HAP-1 (cell line): ENCODE measurements at places on chromosomes 3 and 15.

DNA sequence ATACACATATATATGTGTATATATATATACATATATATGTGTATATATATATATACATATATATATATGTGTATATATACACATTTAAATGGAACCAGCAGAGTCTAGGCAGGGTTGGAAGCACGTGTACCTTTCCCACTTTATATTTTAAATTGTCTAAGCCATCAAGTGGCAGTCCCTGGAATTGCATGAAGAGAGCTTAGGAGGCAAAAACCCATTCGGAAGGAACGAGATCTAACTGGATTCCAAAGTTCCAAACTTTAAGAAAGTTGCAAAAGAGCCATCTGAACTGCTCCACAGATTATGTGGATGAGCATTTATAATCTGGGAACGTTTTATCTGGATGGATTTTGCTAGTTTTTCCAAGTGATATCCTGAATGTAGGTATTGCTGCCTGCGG, 186.5 kb downstream of the FOXP1 start:
- DNase-seq: peak; percentile 43

- no peak for DNase-seq
These were observed 17.3 kb downstream of the FGD5 start for GRCh38 chr3:14836049-14836468.

- no peak for DNase-seq
These were observed 2.7 kb upstream of the CTSH start for GRCh38 chr15:78947506-78947905.

- no peak for DNase-seq
These were observed 16.4 kb downstream of the CHST13 start for GRCh38 chr3:126540342-126540849.

DNA sequence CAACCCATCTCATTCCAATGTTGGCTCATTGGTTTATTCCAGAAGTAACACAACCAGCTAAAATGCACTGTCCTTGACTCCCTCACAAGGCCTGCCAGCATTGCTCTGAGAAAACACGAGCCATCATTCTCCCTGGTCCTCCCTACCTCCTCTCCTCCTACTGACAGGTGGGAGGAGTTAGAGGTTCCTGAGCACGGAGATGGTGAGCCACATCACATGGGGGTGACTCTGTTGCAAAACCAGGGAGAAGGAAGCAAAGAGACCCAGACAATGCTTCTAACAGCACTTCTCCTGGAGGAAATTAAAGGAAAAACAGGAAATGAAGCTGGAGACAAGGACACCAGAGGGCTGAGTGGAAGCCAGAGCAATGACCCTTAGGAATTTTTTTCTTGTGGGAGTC, 667.4 kb downstream of the NTRK3 start:
- no peak for DNase-seq

- DNase-seq: no peak
These were observed 388.4 kb upstream of the CBLB start for GRCh38 chr3:106257172-106257571.

GRCh38 chr3:157094751-157095480, 65.0 kb downstream of the CCNL1 start:
- DNase-seq: no peak

GRCh38 chr3:181521831-181522230, 189.9 kb upstream of the SOX2 start:
- DNase-seq: no peak

GRCh38 chr3:123194552-123194951, 7.2 kb upstream of the SEC22A start:
- DNase-seq: peak; percentile 33

DNA sequence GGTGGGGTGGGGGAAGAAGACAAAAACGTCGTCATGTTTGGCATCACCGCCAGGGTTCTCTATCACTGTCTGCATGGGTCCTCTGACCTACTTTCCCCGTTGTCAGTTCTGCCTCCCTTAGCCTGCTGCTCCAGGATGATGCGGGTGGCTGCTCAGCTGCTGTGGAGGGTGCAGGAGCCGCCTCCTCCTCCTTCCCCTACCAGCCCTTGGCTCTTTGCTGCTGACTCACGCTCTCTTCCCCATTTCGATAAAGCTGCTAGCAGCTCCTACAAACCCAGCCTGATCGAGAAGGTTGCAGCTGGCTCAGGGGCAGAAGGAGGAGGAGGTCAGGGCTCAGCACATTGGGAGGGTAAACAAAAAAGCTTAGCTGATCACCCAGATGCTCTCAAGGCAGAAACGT, 49.5 kb upstream of the SEC13 start:
- DNase-seq: no peak

GRCh38 chr15:30984118-30984517, 7.3 kb downstream of the MTMR10 start:
- no peak for DNase-seq

DNA sequence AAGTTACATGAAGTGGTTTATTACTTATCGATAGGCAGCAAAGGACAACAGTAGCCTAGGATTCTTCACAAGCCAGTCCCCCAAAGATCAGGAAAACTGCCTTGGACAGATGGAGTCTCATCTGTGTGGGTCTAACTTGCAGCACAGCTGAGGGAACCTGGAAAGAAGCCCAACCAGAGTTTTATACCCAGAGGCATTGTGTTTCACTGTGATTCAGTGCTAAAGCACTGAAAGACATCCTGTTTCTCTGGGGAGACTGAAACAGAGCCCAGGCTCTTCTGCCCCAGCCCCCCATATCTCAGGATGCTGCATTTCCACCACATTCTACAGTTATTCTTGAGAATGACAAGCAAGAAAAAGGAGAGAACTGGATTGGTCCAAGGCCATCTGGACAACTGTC, 48.2 kb upstream of the PYDC2 start:
- DNase-seq: no peak

DNA sequence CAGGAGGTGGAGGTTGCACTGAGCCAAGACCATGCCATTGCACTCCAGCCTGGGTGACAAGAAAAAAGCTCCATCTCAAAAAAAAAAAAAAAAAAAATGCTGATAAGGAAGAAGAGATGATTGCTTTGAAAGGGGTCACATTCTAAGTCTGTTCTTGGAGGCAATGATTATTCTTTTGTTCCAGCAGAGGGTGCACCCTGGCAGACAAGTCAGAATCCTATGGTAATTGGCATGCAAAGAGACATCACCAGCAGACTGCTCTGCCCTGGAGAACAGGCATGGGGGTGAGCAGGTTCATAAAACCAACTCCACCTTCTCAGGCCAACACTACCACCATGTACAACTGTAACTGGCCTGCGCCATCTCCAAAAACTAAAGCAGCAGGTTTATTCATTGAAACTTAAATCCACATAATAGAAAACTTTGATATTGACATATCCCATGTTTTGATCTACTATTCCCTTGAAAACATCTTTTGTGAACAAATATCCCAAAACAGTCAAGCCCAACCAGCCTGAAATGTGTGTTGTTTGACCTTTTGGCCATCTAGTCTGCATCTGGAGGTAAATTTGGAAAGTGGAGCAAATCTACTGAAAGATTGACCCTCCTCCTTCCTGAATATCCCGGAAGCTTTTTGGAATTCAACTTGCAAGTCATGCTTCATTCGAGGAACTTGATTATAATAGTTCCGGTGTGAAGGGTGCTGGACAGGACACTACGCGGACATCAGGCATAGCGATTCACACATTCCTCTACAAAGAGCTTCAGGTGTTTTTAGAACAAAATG, 100.3 kb downstream of the MECOM start:
- peak; percentile 28 for DNase-seq

- no peak for DNase-seq
These were observed 39.7 kb upstream of the RNU6-1 start for GRCh38 chr15:67879440-67880129.

GRCh38 chr15:97459771-97460170, 500.7 kb upstream of the ARRDC4 start:
- no peak for DNase-seq

DNA sequence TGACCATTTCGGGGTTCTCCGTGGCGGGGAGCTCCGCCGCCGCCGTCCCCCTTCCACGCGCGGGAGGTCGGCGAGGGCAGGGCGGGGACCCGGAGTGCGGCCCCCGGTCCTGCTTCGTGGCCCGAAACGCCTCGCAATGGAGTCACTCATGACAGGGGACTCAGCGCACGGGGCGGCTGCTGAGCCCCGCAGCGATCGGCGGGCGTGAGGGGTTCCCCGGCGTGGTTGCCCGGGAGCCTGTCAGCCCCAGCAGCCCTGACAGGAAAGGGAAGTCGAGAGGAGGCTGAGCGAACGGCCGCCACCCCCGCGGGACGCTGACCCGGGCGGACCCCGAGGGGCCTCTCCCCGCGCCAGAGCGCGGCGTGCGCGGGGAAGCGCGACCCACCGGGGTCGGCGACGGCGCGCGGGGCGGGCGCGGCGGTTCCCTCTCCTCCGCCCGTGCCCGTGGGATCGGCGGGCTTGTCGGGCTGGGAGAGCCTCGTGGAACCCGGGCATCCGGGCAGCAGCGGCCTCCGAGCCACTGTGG, 564 bp upstream of the PIGZ start:
- peak; percentile 52 for DNase-seq

DNA sequence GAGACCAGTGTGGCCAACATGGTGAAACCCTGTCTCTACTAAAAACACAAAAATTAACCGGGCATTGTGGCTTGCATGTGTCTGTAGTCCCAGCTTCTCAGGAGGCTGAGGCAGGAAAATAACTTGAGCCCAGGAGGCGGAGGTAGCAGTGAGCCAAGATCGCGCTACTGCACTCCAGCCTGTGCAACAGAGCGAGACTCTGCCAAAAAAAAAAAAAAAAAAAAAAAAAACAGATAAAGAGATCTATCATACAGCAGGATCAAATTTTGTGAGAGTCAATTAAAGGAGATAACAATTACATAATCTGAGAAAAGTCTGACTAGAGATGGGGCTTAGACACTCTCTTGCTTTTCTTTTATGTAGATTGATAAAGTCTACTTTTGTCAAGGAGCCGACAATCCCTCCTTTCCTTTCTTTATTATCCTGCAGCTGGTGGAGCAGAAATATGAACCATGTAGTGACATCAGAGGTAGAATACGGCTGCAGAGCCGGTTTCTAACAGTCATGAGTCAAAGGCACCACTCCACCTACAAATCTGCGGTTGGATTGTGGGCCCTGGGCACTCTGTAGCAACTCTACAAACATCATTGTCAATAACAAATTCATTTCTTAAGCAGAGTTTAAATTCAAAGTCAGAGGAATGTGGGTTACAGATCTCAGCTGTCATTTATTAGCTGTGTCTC, 9.0 kb downstream of the C2CD4A start:
- DNase-seq: no peak
